ENCODE measurements at places on chromosomes 6 and 20.

DNA sequence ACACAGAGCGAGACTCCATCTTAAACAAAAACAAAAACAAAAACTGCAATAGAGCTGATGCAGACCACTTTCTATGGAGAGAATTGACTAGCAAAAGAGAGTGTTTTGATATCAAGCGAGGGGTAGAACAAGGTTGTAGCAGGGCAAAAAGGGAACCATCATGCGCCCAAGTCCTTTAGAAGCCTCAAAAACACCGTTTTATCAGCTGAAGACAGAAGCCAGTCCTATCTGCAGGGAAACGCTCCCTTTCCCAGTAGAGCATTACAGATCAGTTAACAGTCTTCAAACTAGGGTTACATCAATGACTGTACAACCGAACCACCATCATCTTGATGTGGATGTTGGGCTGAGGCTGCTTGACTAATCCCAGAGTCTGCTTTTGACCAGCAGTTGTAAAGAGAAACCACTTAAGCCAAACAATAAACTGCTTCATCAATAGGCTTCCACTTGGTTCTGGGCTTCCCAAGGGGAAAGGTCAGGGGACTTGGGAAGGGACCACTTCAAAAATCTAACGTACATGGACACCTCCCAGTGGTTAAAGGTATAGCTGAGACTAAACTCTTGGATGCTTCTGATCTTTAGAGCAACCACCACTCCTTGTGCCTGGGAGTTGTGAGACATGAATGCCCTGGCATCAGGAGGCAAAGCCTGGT, 59.6 kb upstream of the SPDEF start:
- DNase-seq: no peak

- DNase-seq: no peak
These were observed 52.8 kb upstream of the UTRN start for GRCh38 chr6:144232176-144232831.

DNA sequence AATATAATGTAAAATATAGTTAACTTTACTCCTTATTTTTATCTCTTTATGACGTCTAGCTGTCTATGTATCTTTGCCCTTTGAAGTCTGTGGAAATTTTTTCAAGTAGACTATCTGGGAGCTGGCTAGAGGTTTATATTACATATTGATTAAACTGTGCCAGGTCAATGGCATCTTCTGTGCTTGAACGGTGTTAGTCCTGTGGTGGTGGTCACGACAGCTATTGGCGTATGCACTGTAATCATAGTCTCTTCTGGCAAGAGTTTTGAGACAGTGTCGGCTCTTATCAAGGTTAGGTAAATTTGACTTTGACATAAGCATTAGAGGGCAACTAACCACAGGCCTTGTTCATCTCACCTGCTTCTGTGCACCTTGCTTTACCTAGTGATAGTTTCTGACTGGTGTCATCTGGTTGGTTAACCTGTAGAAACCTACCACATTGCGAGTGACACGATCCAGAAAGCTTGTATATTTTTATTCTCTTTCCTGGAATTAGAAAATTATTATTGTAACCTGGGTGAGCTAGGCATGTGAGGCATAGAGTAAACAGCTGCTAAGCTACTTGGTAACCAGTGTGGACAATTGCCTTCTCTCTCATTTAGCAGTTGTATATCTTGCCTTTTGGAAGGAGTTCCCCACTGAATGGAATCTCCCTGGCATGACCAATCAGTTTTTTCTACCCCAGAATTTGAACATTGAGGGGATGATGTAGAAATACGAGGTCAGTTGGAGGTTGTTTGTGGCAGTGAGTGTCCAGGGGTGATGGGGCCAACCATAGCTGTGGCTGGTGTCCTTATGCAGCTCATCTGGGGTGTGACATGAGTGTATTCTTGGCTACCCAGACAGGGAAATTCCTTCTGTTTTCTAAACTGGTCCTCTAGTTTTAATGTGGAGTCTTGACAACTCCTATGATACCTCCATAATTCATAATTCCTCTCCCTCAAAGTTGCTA, 45.9 kb downstream of the SH3BGRL2 start:
- DNase-seq: no peak

- DNase-seq: no peak
These were observed 12.0 kb upstream of the CCDC170 start for GRCh38 chr6:151481786-151482185.

DNA sequence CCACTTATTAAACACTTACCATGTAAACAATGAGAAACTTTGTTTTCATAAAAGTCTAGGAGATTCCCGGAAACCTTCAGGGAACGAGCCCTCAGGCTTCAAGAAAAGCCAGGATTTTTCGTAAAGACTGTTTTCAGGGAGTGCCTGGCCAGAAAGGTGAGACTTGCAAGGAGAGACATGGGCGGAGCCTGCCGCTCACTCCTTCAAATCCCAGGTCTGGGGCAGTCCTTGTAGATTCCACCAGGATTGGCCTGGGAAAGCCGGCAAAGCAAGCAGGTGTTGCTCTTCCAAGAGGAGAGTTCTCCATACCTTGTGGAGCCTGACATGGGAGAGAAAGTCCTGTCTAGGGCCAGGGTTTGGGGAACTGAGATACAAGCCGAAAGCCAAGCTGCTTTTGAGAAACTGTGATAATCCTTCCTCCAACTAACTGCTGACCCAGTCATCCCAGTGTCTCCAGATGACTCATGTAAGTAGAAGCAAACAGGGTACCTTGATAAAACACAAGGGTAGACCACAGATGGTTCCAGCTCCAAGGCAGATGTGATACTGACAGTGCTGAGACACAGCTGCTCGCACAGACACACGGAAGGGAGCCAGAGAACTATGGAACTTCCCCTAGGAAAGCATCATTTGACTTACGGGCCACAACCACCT, 69.4 kb upstream of the NAA20 start:
- DNase-seq: no peak

GRCh38 chr20:19264191-19264590, 51.7 kb downstream of the SLC24A3 start:
- DNase-seq: no peak

DNA sequence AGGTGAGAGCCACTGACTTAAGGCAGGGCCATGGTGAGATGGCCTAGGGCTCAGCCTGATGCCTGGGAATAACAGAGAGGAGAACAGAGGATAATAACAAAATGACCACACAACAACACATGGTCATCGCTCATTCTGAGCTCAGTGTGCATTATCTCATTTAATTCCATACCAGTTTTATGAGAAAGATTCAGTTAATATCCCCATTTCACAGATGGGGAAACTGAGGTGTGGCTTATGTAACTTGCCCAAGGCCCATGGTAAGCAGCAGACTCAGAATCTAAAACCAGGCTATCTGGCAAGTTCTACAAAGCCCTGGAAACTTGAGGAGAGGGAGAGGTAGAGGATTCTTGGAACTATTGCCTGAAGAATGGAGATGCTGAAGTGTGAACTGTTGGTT, 200.9 kb upstream of the PMEPA1 start:
- no peak for DNase-seq

GRCh38 chr20:22382742-22383141, 201.6 kb downstream of the FOXA2 start:
- no peak for DNase-seq

DNA sequence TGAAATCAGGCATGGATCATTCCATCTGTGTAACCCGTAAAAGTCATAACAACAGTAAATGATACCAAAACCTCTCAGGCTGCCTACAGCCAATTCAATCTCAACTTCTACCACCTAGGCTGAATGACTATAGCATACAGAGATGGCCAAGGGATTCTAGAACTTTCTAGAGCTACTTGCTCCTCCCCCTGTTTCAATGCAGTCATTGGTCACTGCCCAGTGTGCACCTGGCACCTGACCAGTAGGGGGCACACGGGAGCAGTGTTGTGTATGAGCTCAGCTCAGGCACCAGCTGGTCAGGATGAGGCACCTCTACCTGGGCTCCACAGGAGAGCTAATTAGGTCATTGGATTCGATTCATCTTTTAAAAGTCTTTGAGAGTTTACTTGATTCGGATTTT, 86.2 kb downstream of the PLEKHG1 start:
- no peak for DNase-seq

Measured in NCI-H510A treated with DMSO at 0.1 percent for 48 hours (cell line).